Kidney tubule cell (primary cell): ENCODE measurements at places on chromosomes 12 and 14.

- no peak for DNase-seq
Observed at GRCh38 chr12:32489070-32489469, 89.7 kb downstream of the FGD4 start.

DNA sequence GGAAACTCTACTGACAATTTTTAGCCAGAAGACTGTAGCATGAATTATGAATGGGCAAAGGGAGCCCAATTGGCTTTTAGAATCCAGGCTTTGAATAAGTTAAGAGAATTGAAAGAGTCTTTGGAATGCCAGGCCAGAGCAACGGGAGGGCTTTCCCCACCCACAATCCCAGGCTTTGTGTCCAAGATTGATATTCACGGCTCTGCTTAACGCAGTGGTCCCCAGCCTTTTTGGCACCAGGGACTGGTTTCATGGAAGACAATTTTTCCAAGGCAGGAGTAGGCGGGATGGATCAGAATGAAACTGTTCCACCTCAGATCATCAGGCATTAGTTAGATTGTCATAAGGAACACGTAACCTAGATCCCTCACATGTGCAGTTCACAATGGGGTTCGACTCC lies 79.6 kb downstream of the EPS8 start:
- no peak for DNase-seq

DNA sequence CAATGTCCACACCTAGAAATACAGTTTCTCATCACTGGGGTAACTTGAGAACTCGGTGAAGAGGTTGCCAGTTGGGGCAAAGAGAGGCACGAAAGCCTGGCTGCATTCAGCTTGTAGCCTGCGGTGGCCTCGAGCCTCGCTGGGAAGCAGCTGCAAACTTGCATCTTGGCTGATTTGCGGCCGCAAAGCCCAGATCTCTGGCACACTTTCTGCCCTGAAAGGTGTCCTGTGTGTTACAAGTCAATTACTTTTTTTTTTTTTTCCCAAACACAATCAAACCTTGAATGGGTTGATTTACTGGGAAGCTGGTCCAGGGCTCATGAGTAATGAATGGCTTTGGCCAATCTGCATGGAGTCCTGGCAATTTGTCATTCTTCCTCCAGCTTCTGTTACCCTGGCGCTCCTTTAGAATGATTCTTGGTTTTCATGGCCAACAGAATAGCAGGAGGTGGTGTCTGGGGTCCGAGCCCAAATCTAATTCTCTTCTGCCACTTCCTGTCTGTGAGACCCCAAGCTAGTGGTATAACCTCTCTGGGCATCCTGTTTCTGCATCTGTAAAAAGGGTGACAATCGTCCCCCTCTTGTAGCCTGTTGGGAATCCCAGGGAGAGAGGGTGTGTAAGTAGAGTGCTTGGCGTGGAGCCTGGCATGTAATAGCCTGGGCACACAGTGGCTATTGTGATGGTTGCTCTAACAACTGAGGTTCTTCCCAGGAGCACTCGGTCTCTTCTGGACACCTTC lies 6.7 kb downstream of the BCL7A start:
- DNase-seq, result peak; percentile 49

- peak; percentile 77 for DNase-seq
Observed at GRCh38 chr12:24661657-24662096, 287.2 kb downstream of the BCAT1 start.

DNA sequence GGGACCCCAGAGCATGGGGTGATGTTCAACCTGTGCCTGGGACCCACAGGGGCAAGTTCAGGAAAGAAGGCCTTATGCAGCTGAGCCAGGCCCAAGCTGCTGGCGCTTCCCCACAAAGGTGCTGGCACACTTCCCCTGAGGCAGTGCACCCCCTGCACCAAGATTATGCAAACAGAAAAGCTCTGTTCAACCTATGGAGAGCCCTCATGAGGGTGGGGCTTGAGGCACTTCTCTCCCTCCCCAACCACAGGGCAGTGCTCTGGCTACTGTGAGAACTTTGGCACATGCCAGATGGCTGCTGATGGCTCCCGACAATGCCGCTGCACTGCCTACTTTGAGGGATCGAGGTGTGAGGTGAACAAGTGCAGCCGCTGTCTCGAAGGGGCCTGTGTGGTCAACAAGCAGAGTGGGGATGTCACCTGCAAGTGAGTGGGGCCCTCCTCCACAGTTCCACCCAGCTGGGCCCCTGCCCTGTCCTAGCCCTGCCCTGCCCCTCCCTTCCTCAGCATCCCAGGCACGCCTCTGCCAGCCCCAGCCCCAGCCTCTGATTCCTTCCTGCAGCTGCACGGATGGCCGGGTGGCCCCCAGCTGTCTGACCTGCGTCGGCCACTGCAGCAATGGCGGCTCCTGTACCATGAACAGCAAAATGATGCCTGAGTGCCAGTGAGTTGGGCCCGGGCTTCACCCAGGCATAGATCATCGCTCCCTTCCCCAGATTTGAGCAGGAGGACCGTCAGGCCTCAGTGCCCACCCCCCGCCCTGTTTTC lies 5.5 kb upstream of the NXPH4 start:
- no peak for DNase-seq

DNA sequence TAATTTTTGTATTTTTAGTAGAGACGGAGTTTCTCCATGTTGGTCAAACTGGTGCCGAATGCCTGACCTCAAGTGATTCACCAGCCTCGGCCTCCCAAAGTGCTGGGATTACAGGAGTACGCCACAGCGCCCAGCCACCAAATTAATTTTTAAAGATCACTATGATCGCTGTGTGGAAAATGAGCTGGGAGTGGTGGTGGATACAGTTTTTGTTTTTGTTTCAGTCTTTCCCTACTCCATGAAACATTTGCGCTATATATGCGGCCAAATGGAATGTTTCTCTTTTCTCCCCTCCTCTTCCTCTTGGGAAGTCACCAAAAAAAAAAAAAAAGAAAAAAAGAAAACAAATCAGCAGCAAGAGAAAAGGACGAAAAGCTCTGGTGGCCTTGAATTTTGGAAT lies 20.8 kb upstream of the P2RX4 start:
- peak; percentile 80 for DNase-seq

- DNase-seq, result peak; percentile 20
Observed at GRCh38 chr12:11653215-11653753, 3.8 kb downstream of the ETV6 start.

DNA sequence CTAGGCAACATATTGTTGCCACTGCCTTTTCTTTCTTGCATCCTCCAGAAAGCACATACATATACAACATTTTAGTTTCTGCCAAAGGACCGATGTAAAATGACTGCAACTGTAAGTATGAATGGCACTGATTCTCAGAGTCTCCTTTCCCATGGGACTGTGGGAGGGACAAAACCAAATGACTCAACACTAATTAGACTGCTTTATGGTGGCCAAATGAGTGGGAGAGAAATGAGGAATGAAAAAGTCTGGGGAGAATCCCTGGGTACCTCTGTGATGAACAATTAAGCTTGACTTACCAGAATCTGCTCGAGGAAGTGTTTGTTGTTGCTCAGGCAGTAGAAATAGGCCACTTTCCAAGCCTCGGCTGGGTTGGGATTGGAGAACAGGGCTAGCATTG lies 10.1 kb downstream of the ZFYVE26 start:
- no peak for DNase-seq

DNA sequence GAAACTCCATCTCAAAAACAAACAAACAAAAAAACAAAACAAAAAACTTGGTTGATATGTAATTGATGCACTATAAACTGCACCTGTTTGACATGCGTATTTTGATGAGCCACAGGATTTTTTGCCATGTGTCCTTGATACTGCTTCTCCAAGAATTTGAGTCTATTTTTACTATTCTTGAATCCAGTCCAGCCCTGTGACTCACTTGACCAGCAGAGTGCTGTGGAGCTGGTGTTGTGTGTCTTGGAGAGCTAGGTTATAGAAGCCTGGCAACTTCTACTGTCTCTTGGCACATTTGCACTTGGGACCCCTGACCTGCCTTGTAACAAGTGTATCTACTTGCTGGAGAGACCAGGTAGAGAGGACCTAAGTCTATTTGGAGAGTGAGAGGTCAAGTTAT lies 52.0 kb downstream of the KLRG1 start:
- DNase-seq, result peak; percentile 10

DNA sequence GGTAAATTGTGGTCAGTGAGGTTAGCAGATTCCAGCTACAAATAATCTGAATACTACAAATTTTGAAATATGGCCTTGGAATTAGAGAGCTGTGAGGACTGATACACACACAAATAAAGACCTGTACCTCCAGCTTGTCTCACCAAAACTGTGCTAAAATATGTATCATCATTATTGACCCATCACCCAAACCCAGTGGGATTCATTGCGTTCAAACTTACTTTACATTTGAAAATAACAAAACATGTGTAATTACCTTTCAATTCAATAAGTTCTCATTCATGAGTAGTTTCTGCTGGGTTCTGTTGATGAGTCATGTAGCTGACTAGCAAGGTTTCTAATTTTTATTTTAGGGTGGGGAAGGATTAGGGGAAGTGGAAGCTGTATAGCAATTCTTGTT lies 170.9 kb downstream of the MSRB3 start:
- no peak for DNase-seq

- DNase-seq, result no peak
Observed at GRCh38 chr12:46553911-46554310, 181.3 kb upstream of the SLC38A2 start.

DNA sequence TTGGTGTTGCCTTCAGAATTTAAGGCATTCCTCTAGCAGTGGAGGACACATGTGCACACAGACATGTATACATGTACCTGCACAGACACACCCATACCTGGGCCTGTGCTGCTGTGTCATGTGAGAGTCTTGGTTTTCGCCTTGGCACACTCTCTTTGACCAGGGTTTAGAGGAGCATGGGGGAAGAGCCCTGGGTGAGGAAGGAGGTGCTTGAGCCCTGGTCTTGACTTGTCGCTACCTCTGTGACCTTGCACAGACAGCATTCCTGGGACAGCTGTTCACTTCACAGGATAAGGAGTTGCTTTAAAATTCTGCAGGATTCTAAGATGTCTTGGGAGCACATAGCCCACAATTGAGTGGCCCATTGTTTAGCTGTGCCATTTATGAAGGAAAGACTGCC lies 94.7 kb downstream of the DDX51 start:
- DNase-seq, result no peak

DNA sequence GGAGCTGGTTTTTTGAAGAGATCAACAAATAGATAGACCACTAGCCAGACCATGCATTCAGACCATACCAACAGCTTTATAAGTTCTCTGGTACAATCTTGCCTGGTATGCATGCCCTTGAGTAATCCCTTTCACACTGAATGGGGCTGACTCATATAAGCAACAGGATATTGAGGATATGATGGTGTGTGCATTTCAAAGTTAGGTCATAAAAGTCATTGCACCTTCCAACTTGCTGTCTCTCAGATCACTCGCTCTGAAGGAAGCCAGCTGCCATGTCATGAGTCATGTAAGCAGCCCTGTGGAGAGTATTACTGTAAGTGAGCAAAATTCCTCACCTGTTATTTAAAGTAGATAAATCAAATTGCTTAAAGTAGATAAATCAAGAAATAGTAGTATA lies 45.0 kb upstream of the OR6J1 start:
- peak; percentile 97 for DNase-seq

DNA sequence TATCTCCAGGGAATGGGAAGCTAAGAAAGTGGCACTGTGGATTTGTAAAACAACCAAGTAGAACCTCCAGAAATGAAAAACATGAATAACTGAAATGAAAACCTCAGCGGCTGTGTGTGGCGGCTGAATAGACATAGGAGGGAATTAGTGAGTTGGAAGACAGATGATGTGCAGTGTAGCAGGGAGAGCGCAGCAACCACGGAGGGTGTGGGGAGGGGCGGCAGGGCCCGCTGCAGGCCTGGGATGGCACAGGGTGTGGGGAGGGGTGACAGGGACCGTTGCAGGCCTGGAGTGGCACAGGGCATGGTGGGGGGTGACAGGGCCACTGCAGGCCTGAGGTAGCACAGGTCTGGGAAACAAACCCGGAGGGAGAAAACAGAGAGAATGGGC lies 51.1 kb downstream of the BEGAIN start:
- no peak for DNase-seq

DNA sequence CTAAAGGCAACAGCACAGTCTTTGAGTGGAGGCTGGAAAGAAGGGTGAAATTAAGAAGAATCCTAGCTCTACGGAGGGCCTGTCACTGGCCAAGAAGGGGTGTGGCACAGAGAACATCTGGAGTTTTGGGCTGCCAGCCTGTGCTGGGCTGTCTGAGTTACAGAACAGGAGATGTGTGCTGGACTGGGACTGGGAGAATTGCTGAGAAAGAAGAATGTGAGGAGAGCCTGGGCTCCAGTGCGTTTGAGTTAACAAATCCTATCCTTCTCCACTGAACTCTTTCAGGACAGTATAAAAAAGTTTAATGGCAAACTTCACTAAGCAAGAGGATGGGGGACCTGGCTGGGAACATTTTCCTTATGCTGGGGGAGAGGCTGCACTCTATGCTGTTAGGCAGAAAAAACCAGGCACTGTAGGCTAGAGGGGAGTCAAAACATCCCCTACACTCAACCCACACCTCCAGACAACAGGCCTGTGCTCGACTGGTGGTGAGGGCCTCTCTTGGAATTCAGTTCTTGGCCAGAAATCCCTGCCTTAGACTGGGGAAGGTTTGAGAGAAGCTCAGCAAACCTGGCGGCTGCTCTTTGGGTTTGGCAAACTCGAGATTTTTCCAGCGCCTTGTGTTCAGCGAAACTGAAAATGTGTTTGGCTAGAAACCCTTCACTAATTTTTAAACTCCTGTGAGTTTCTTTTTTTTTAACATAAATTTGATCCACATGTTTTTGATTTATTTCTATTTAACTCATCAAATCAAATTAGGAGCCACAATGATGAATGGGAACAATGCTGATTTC lies 217.3 kb downstream of the MON2 start:
- no peak for DNase-seq

GRCh38 chr12:54143412-54143986 lies 45.3 kb downstream of the SMUG1 start:
- DNase-seq, result no peak

DNA sequence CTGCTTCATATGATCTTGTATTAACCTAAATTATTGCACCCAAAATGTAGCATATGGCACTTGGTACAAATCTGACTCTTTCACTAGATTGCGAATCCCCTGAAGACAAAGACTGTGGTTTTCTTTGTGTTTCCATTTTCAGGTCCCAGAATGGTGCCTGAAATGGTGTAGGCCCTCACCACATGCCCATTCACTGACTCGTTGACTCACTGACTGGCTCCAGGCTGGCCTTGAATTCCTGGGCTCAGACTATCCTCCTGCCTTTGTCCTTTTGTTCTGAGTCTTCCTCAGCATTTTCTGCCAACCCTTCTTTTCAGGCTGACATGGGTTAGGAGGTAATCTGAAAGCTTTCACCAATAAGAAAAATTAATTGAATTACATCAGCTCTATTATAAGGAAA lies 368.7 kb upstream of the GARIN6 start:
- DNase-seq, result peak; percentile 35

DNA sequence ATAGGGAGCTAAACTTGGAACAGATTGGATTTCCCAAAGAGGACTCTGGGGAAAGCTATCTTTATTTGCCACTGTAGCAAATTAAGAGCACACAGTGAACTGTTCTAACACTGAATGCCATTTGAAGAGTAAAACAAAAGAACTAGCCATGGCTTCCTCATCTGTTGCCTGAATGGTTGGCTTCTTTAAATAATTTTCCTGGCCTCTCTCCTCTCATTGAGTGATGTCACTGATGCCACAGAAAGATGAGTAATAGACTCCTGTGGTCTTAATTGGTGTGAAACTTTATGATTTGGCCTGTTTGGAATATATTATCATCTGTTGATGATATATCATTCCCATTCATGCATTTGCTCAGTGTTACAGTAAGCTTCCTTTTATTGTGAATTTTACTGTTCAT lies 42.5 kb downstream of the WDR20 start:
- DNase-seq, result peak; percentile 78
